ENCODE measurements at places on chromosomes 6 and 20. TPM values are rescaled to one million over a fixed set of nuclear protein-coding genes. Genes with fewer than 3 reads are reported as not detected.

GRCh38 chr6:90183587-90184333 lies 112.9 kb downstream of the BACH2 start:
- H3K36me3 ChIP-seq, result no peaks in the 10 kb centered on the region
- no peak for DNase-seq
- no peak overlapping the region for H3K4me3 ChIP-seq
- no peaks in the 10 kb centered on the region for H3K27me3 ChIP-seq
- H3K27ac ChIP-seq, result peak overlapping the region; percentile 50
- peaks cover 66% of the 10 kb centered on the region for H3K4me1 ChIP-seq

GRCh38 chr20:17620371-17621228 lies 50.7 kb downstream of the DSTN start:
- no peak overlapping the region for H3K27ac ChIP-seq
- no peak for DNase-seq
- H3K27me3 ChIP-seq, result no peaks in the 10 kb centered on the region
- no peaks in the 10 kb centered on the region for H3K4me1 ChIP-seq

TRIM10 gene
- not detected for total RNA-seq

CUL9 gene
- total RNA-seq, result 97.3 TPM
